ENCODE measurements at places on chromosomes 5 and 9. TPM values are rescaled to one million over a fixed set of nuclear protein-coding genes. Genes with fewer than 3 reads are reported as not detected.

Gene SLC1A1
- total RNA-seq: 54.7 TPM

DNA sequence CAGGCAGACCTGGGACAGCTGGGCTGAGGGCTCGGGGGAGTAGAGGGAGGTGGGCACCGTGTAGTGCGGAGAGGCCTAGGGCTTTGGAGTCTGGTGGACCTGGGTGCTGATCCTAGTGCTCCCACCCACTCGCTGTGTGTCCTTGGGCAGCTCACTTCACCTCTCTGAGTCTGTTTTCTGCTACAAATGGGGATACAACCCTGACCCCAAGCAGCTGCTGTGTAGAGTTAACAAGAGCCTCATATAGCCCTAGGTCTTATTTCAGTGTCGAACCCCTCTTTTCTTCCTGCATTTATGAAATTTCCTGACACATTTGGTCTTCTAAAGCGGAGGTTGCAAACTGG lies 16.4 kb downstream of the ERGIC1 start:
- DNase-seq: no peak

- DNase-seq: no peak
Measured at GRCh38 chr9:96241391-96241809, 60.6 kb downstream of the HSD17B3 start.

- DNase-seq: no peak
Measured at GRCh38 chr5:135154961-135155360, 120.9 kb upstream of the PITX1 start.

GRCh38 chr9:132717326-132717945 lies 47.2 kb downstream of the GTF3C4 start:
- DNase-seq: no peak

DNA sequence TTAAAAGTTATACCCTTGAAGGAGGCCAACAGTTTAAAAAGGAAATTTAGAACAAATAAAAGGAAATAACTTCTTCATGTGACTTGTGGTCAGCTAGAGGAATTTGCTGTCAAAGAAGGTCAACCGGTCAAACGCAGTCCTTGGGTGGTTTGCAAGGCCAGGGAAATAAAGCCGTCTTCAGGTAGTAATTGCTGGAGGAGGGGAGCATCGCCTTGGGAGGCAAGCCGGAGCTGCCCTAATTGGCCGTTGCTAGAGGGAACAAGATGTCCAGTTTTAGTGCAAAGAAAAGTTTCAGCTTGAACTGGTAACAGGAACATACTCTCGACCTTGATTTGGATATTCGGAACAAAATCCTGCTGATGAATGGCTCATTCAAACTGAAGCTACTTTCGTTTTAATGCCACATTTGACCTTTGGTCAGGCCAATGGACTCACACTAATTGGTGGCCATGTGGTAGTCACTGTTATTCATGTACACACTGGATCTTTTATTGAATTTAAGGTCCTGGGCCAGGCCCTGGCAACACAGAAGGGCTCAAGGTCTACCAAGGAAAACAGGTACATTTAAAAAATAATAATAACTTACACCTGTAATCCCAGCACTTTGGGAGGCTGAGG lies 47.0 kb upstream of the MYO10 start:
- DNase-seq: no peak

- DNase-seq: no peak
Measured at GRCh38 chr5:81721049-81721448, 29.8 kb downstream of the SSBP2 start.

Gene TRUB2
- 24.0 TPM for total RNA-seq

GRCh38 chr9:19473605-19474004 lies 64.8 kb downstream of the ACER2 start:
- no peak for DNase-seq

- DNase-seq: no peak
Measured at GRCh38 chr5:61329550-61330128, 2.4 kb upstream of the ZSWIM6 start.

GRCh38 chr9:123999661-124000060 lies 11.9 kb upstream of the LHX2 start:
- DNase-seq: no peak

- DNase-seq: no peak
Measured at GRCh38 chr5:97547999-97548738, 365.1 kb upstream of the RIOK2 start.

GRCh38 chr5:73815631-73816030 lies 189.6 kb downstream of the ARHGEF28 start:
- no peak for DNase-seq

- DNase-seq: no peak
Measured at GRCh38 chr9:27361492-27361891, 64.5 kb upstream of the EQTN start.

- DNase-seq: no peak
Measured at GRCh38 chr5:126875303-126875785, 98.4 kb downstream of the LMNB1 start.

Gene NTRK2
- total RNA-seq: 266 TPM

DNA sequence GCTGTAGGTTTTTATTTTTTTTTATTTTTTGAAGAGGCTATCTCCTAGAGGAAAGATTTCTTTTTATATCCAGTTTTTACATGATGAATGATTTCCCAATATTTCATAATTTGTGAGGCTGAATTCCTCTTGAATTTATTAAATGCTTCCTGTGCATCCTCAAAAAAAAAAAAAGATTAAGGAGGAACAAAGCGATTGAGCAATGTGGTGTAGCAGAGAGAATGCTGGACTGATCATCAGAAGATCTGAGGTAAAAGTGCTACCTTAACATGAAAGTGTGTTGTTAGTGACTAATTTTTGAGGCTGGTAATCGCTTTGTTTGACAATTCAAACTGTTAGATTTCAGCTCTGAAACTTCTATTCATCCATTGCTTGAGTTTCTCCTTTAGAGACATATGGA lies 125.1 kb downstream of the ESM1 start:
- no peak for DNase-seq

- DNase-seq: no peak
Measured at GRCh38 chr9:129583308-129584038, 37.4 kb downstream of the C9orf50 start.

Gene RALGDS
- 95.8 TPM for total RNA-seq

DNA sequence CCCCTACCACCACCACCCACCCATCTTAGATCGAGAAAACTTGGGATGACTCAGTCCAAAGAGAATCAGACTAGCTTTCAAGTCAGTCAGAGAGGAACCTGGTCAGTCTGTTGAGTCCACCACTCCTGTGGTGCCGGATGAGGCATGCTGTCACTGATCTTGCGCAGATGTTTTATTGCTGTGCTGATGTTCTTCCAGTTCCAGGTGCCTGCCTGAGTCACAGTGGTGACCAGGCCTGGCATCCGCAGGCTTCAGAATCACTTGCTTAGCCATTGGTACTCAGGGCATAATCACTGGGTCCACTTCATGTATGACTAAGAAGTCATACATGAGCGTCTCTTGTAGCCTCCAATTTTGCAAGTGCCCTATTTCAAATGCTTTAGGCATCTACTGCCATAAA lies 114.1 kb downstream of the MUSK start:
- DNase-seq: no peak

DNA sequence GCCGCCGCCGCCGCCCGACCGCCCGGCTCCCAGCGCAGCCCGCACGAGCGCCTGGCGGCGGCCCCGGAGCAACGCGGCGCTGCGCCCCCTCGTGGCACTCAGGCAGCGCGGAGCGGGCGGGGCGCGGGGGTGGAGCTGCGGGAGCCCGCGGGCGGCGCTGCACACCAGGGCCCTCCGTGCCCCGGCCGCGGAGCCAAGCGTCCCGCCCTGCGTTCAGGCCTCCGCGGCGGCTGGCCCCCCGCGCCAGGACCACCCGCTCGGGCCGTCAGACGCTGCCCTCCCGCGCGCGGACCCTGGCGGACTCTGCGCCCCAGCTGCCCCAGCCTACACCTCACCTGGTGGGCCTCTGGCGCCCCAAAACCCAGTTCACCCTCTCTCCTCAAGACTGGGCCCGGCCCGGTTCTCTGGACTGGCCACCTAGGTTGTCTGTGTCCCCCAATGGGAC lies at the start of gene RASGEF1C:
TSS of gene RASGEF1C (minus strand) at position 75 of the 445 bp plus-strand sequence. CDS start 71,159 bp downstream, outside the sequence.
- no peak for DNase-seq

GRCh38 chr9:133276001-133276884 lies 1.2 kb upstream of the ABO start:
- no peak for DNase-seq

Measured in occipital lobe (tissue), 3 donors.